ENCODE measurements at places on chromosomes 5 and 9. TPM values are rescaled to one million over a fixed set of nuclear protein-coding genes. Genes with fewer than 3 reads are reported as not detected.

The PDLIM7 gene
- polyA plus RNA-seq, result 120 TPM

DNA sequence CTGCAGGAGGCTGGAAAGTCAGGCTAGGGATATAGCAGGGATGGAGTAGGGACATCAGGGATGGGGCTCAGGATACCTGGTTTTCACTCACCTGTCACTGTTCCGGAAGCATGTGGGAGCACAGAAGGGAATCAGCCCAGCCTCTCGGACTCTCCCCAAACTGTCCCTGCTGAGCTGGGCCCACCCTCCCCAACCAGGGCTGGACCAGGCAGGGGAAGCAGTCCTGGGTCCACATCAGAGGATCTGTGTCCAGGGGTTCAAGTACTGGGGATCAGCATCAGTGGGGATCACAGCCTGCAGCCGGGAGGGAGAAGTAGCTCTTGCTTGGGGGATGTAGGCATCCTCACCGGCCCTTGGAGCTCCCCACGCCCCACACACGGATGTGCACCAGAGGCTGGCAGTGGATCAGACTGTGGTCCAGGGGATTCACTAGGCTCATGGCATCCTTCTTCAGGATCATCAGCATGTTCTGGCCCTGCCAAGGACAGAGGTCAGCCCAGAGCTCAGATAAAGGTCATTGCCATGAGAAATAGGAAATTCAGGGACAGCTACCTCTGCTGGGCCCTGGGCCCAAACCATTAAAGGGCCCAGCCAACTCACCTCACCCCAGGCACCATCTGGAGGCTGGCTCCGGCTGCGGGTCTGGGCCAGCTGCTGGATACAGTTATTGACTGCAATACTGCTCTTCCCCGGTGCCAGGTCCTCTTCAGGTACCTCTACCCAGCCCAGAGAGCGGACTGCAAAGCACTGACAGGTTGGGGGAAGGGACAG lies 2.5 kb downstream of the APBB3 start:
- DNase-seq, result no peak

DNA sequence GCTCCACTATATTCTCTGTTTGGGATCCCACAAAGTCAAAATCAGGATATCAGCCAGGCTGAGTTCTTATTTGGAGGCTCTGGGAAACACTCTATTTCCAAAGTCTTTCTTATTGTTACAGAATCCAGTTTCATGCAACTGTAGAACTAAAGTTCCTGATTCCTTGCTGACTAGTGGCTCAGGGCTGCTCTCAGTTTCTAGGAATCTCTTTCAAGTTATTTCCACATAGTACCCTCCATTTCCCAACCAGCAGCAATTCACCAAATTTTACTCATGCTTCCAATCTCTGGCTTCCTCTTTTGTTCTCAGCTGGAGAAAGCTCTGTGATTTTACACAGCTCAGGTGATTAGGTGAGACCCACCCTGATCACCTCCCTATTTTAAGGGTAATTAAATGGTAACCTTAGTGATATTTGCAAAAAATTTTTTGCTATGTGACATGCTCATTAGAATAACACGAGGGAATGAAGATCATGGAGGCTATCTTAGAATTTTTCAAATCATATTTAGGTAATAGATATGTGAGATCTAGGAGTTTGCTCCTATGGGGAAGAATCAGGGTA lies 794.9 kb upstream of the ARRDC3 start:
- DNase-seq, result no peak

DNA sequence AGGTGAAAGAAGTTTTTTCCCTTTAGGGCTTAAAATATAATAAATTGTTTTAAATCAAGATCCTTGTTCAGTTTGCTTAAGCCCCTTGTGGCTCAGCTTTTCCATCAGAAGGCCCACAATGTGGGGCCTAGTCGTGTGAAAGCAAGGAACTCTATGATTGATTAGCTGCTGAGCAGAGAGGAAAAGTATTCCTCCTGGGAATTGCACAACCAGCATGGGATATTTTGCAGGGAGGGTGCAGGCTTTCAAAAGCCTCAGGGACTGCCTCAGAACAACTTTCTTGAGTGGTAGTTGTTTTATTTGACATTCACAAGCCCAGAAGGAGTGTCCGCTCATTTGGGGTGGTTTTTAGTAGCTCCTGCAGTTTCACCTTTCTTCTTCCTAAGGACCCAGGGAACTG lies 19.8 kb downstream of the TTC23L start:
- no peak for DNase-seq

DNA sequence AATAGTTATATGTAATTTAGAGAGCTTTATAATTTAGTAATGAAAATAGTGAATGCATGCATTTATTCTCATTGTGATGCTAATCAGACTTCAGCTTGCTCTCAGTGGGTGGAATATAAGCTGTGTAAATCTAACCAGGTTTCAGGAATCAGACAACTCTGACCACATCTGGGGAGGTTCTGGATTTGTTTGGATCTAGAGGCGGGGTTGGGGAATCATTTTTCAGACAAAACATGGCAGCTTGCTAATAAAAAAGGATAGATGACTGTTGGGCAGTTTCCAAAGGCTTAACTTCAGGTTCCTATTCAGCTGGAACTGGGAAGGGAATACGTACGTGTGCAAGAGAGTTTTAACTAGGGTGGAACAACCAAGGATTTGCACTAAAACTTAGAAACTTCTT lies 43.2 kb upstream of the MAMDC2 start:
- no peak for DNase-seq

- no peak for DNase-seq
These were observed 71.9 kb downstream of the ACTL7B start for GRCh38 chr9:108783731-108784495.
